Stimulated activated CD4-positive, alpha-beta T cell treated with anti-CD3 and anti-CD28 coated beads, Interleukin-1b, Interleukin-23, amount 100 ng/mL, for 24 hours (primary cell): ENCODE measurements at places on chromosomes 2 and 18.

DNA sequence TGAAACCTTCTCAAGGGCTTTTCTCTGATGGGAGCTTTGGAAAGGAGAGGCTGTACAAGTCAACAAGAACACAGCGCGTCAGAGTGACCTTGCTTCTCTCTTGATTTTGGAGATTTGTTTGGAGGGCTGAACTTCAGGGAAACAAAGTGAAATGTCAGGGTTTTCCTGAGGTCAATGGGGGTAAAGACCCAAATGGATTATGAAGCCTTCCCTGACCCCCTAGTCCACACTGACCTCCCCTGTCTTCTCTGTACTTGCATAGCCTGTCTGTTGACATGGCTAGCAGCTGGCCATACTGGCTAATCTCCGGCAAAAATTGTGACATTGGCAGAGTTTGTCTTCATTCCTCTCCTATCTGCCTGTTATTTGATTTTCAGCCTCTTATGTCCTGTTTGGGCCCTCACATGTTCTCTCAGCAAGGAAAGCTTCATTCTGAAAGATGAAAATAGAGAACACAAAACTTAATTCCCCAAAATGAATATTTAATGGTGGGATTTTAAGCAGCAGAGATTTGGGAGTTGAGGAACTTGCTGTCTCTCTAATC is 149.3 kb upstream of the HAAO start:
- no peak for DNase-seq

DNA sequence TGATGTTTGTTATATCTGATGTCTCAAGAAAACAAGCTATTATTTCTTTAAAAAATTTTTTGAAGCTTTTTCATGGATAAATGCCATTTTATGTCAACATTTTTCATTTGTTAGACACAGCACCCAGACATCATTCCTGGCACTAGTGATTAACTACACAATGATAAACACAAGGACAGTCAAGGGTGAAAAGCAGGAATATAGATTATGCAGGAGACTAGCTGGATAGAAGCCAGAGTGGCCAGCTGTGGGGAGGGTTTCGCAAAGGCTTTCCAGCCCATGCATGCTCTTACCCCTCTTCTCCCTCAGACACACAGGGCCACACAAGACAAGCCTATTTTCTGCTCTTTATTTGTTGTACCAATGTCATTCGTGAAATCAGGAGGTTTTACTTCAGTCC is 127.1 kb upstream of the TTC39C start:
- no peak for DNase-seq

- DNase-seq: peak; percentile 13
Measured at GRCh38 chr2:223760838-223761502, 76.4 kb downstream of the AP1S3 start.

GRCh38 chr2:167874812-167875211 is 372.6 kb downstream of the STK39 start:
- no peak for DNase-seq

DNA sequence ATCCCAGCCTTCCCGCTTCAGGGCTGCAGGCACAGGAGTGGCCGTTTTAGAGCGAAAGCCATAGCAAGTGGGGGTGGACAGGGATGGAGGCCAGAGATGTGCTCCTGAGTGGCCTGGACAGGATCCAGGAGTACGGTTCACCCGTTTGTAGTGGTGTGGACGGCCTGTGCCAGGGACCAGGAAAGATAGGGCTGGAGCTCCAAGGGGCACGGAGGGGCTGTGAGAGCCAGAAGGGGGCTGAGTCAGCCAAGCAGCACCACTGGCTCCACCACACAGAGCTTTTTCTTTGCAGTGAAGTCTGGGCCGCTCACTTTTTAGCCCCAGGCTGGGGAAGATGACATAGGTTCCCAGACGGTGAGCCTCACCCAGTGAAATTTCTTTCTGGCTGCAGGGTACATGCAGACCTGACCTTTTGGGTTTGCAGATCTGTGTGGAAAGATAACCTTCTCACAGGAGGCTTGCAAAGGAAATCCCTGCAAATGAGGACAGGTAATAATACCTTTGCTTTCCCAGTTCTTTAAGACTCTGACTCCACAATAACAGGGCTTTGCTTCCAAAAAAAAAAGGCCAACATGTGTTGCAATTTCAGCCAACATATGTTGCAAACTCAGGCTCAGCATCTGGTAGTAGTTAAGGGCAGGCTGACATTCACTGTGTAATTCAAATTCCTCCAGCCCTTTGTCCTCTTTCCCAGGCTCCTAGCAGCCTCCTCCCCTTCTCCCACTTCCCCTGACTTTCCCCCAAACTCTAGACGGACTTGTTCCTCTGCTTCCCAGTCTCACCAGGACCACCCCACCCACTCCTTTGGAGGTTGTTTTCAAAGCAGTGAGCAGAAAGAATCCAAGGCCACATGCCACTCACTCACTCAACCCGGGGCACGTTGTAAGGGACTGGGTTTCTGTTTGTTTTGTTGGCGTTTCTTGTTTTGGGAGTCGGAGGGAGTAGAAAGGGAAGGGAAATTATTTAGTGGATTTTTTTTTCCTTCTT is 20.3 kb upstream of the LAPTM4A start:
- DNase-seq: no peak

GRCh38 chr2:199148076-199148845 is 309.5 kb downstream of the SATB2 start:
- DNase-seq: no peak

GRCh38 chr2:219344751-219345430 is 12.3 kb upstream of the RESP18 start:
- DNase-seq: no peak

GRCh38 chr2:102815285-102815684 is 53.5 kb downstream of the TMEM182 start:
- DNase-seq: no peak

- DNase-seq: no peak
Measured at GRCh38 chr2:55782528-55783173, 89.0 kb upstream of the PNPT1 start.

- no peak for DNase-seq
Measured at GRCh38 chr2:238912916-238913875, 65.3 kb downstream of the TWIST2 start.

DNA sequence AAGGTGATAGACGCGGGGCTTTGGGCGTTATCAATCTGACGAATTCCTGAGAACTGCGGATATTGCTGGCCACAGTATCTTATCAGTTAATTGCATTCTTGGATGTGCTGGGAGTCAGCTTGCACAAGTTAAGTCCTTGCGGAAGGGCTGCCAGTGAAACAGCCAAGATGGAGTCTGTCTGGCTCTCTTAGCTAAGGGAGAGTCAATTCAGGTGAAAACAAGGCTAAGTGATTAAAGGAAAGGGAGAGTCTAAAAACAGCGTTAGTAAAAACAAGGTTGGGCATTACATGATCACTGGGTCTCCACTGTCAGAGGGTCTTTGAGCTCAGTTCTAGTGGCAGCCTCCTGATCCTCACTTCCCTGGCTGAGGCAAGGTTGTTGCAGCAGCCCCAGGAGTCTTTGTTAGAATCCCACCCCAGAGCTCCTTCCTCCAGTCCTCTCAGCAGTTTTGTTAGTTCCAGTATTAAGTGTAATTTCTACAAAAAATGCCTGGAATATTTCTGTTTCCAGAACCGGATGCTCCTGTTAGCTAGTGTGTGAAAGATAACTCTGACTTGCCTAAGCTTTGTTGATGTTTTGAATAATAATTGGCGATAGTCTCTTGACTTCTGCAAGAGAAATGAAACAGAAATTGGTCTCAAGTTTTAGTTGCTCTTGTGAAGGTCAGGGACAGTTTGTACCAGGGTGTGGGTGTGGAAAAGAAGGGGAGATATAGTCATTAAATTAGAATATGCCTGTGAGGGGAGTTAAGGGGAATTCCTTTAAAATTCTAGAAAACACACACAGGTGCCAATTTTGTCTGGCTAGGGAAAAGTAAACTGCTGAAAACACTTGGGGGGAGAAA is 10.6 kb downstream of the CFLAR start:
- DNase-seq: no peak
